ENCODE measurements at places on chromosomes 13 and 19. TPM values are rescaled to one million over a fixed set of nuclear protein-coding genes. Genes with fewer than 3 reads are reported as not detected.

ECSIT gene
- total RNA-seq, result 25.3 TPM

ZNF20 gene
- total RNA-seq, result 2.4 TPM

RNF17 gene
- 0.58 TPM for total RNA-seq

NLRP11 gene
- total RNA-seq, result not detected
